Stimulated activated naive CD8-positive, alpha-beta T cell treated with anti-CD3 and anti-CD28 coated beads, Interleukin-15, Interleukin-2, amounts not matched to agents 100 U/mL and 50 U/mL, for 24 hours (primary cell): ENCODE measurements at places on chromosomes 6 and 20.

GRCh38 chr20:50624351-50625016, 66.9 kb downstream of the RIPOR3 start:
- no peak for DNase-seq

DNA sequence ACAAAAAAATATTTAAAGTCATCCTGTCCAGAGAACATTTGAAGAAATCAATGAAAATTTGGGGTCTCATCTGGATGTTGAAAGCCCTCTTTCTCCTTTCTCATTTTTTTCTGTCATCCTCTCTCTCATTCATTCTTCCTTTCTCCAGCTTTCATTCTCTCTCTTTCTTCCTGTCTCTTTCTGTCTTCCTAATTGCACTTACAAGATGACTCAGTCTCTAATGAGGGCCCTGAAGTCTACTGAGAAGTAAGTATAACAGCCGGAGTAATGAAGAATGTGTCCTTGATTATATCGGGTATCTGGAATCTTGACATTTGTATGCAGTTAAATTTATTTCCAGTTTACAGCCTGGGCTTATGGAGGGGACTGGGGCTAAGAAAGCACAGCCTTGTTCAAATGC, 232.2 kb upstream of the SULF2 start:
- DNase-seq = no peak

DNA sequence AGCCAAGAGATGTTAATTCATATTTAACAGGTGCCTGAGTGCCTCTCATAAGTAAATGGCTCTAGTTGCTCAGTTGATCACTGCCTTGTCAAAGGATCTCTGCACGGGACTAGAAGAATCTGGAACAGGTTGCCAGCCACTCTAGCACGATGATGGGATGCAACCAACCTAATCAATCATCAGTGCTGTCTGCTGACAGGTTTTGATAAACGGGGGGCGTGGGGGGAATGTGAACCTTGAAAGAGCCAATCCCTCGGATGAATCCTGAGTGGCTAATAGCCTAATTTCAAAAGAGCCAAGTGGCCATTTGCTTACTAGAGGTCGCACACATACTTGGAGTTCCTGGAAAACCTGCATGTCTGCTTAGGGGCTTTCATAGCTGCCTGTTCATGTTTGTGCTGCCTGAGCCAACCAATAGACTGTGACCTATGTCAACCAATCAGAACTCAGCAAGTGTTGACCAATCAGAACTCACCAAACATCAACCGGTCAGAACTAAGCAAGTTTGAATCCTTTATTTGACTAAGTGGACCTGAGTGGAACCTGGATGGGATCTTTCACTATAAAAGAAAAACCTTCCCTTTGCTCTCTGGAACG, 43.5 kb upstream of the ECI2 start:
- no peak for DNase-seq

DNA sequence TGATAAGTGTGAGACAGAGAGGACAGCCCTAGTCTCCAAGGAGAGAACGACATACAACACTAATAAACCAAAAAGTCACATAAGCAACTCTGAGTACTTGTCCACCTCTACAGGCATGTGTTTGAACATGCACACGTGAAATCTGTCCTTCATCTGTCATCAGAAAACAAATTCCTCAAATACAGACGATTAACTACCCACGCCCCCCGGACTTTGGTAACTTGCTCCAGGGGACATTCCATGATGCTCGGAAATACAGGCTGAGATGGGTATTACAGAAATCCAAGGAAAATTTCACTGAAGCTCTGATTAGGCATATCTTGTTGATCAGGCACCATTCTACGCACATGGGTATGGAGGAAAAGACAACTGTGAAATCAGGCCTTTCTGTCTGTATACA, 57.8 kb downstream of the LYRM4 start:
- no peak for DNase-seq

- no peak for DNase-seq
Measured at GRCh38 chr6:42140032-42140431, 2.4 kb downstream of the C6orf132 start.

- DNase-seq = no peak
Measured at GRCh38 chr6:56370561-56371211, 123.3 kb upstream of the COL21A1 start.

DNA sequence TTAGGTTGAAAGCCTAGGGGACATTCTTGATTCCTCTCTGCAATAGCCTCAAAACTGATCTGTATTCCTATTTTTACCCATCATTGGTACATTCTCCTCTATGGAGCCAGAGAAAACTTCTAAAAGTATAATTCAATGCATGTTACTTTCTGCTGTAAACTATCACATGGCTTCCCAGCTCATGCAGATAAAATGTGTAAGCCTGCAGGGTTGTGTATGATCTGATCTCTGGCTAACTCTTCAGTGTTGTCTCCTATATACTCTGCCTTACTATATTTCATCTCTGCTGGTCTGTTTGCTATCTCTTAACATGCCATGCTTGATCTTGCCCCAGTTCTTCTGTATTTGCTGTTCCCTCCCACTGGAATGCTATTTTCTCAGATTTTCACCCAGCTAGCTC, 323.3 kb upstream of the RSPO3 start:
- DNase-seq = no peak

GRCh38 chr6:31825553-31825952, 2.0 kb upstream of the HSPA1B start:
- no peak for DNase-seq

- no peak for DNase-seq
Measured at GRCh38 chr20:50799176-50799889, 4.5 kb downstream of the BCAS4 start.

- peak; percentile 41 for DNase-seq
Measured at GRCh38 chr20:64056889-64057627, 5.9 kb upstream of the TCEA2 start.

GRCh38 chr6:53591873-53592272, 47.0 kb upstream of the GCLC start:
- DNase-seq = no peak
